ENCODE measurements at places on chromosomes 7 and 10.

GRCh38 chr10:29379208-29379607, 90.3 kb downstream of the LYZL1 start:
- no peak for DNase-seq

DNA sequence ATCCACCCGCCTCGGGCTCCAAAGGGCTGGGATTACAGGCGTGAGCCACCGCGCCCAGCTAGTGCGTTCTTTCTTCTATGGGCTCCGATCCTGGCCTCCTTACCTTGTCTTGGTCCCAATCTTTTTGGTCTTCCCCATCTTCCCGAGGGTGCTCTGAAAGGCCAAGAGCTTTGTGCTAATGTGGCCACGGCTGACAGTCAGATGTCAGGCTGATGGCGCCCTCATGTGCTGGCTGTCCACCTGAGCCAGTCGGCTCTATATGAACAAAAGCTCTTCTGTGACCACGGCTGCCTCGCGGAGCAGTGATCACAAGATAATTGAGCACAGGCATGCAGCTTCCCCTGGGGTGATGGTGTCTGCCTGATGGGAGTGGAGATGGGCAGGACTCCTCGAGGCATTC, 11.0 kb upstream of the AHCYL2 start:
- no peak for DNase-seq

GRCh38 chr10:22489467-22489866, 144.2 kb downstream of the SPAG6 start:
- DNase-seq, result no peak

DNA sequence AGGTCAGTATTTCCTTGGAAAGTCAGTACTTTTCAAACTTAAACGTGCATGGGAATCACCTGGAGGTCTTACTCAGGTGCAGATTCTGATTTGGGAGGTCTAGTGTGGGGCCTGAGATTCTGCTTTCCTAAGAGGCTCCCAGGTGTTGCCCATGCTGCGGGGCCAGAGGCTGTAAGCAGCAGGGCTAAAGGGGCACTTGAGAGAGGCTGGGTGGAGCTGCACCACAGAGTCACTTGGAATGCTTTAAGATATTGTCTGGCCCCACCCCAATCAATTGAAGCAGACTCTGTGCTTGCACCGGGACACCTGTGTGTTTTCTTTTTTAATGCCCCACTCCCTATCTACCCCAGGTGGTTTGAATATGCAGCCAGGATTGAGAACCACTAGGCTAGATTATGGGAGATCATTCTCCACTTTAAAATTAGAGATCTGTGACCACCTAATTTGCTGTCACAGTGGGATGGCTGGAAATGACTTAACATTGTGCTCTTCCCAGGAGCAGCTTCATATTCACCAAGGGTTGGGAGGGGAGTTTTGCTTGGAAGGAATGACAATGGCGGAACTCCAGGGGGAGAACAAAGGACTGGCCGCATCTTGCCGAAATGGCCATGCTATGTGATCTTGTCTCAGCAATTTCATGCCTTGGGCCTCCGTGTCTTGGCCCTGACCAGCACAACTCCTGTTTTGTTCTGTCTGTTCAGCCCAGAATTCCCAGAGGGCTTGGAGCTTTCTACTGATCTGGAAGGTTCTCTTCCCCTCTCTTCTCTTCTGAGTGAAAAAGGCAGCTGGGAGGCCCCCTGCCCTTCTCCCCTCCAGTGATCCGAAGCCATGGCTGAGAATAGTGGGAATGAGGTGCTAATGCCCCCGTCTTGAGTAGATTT, 80.2 kb downstream of the FAM241B start:
- no peak for DNase-seq

DNA sequence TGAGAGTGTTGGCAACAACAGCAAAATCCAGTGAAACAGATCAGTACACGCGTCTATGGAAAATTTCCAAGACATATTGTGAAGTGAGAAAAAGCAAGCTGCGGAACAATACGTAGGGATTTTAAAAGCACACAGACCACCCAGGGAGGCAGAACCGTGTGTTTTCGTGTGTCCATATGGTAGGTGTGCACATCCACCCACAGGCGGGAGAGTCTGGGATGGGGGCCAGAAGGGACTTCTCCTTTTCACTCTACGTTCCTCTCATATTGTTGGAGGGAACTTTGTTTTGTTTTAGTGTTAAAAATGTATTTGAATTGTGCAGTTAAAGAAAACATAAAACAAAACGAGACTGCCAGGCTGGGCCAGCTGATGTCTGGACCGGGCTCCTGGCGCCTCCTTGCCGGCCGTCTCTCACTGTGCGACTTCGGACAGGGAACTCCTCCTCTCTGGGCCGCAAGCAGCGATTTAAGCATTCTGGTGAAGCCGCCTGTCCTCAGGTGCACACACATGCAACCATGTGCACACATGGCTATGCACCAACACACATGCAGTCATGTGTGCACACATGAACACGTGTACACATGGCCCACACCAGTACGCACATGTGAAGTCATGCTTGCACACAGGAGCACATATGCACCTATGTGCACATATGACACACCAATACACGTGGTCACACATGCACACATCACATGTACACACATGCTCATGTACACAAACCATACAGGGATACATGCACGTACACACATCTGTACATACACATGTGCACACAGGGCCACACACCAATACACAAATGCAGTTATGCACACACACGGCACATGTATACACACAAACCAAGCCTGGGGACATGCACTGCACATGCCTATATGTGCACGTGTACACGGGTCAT, 141.1 kb downstream of the ELFN1 start:
- no peak for DNase-seq

GRCh38 chr10:80599424-80599847, 61.7 kb downstream of the SH2D4B start:
- DNase-seq, result peak; percentile 38

DNA sequence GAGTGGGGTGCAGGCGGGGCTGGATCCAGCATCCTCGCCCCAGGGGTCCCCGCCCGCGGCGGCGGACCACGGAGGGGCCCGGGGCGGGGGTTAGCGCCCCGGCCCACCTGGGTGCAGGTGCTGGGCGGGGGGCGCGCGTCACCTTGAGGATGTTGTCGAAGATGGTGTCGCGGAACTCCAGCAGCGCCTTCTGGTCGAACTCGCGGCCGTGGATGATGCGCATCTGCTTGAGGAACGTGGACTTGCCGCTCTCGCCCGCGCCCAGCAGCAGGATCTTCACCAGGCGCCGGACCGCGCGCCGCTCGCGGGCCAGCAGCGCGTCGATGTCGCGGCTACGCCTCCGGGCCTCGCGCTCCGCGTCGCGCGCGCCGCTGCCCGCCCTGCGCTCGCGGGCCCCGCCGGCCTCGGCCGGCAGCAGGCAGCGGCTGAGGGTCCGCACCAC, 376 bp downstream of the GNA12 start:
- DNase-seq, result peak; percentile 66

DNA sequence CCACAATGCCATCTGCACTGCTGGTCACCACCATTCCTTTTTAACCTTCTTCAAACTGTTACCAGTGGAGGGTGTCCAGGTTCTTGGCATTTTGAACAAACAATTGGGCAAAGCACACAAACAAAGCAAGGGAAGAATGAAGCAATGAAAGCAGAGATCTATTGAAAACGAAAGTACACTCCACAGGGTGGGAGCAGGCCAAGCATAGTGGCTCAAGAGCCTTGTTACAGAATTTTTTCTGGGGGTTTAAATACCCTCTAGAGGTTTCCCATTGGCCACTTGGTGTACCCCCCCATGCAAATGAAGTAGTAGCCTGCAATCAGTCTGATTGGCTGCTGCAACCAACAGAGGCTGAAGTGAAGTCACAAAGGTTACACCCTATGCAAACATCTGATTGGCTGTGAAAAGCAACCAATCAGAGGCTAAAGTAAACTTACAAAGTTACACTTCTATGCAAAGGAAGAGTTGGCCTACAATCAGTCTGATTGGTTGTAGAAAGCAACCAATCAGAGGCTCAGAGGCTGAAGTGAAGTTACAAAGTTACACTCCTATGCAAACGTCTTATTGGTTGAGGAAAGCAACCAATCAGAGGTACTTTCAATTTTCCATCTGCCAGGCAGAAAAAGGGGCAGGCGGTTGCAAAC, 103.2 kb upstream of the WAC start:
- DNase-seq, result no peak

DNA sequence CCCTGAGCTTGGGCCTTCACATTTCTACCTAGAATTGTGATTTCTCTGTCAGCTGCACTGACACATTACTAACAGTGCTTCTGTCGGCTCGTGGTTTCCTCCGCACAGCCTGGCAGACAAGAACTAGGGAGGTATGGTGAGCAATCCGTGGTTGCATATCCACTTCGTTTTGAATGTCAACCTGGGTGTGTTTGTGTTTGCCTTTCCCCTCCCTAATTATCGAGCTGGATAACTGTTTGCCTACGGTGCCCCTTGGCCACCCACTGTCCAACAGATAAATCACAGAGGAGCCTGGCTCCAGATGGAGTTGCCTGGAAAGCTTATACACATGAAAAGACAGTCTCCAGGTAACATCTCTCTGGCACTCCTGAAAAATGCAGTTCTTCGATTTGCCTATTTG, 228.8 kb downstream of the TRIL start:
- no peak for DNase-seq

- no peak for DNase-seq
Observed at GRCh38 chr10:11551916-11552602, 59.4 kb downstream of the USP6NL start.

DNA sequence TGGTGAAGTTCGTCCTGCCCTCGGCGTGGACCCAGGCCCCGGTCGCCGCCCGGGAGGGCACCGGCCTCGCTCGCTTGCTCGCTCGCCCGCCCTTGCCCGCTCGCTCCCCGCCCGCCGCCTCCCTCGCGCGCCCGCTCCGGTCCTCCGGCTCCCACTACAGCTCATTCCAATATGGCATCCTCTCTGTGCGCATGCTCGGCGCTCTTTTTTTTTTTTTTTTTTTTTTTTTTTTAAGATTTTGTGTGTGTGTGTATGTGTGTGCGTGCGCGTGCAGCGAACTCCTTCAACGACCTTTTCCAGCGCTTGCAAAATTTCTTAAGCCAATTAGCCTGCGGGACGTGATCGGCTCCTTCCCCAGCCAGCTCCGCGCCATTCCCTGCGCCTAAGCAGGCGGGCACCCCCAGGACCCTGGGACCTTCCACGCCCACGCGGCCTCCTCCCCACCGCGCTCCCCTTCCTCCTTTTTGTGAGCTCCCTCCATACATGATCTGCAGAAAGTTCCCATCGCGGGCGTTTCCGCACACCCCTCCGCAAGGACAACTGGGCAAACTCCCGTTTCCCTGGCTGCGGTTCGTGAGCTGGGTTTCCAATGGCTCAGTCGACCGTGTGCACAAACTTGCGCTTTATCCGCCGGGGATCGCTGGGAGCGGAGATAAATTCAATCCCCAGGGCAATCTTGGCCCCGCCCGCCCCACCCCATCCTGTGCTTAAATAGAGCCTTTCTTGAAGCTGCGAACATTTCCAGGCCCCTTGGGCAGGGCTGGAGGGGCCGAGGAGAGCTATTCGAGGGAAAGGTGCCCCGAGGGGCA, at the start of gene SFMBT2:
SFMBT2 (minus strand) TSS at position 173 of the 809 bp plus-strand sequence. CDS start 29,136 bp downstream, outside the sequence.
- DNase-seq, result peak; percentile 62

GRCh38 chr10:88097536-88097935, 234.1 kb downstream of the PTEN start:
- DNase-seq, result no peak

DNA sequence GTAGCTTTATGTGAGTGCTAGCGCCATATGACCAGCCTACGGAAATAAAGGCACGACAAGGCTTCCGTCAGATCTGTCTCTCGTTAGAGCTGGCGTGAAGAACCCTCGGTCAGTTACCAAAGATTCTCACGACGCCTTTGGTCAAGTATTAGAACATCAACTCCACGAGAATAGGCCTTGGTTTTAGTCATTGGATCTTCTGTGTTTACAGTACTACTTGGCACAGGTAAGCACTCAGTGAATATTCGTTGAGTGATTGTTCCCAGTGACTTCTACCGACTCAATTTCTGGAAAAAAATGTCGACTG, 316 bp downstream of the RBM48 start:
- no peak for DNase-seq
